ENCODE measurements at places on chromosomes 12 and 14.

- no peak for DNase-seq
Measured at GRCh38 chr12:111149299-111149698, 219.6 kb downstream of the PHETA1 start.

GRCh38 chr12:85872497-85873091 is 1.5 kb upstream of the NTS start:
- no peak for DNase-seq

- no peak for DNase-seq
Measured at GRCh38 chr12:62668782-62669181, 202.2 kb downstream of the MON2 start.

DNA sequence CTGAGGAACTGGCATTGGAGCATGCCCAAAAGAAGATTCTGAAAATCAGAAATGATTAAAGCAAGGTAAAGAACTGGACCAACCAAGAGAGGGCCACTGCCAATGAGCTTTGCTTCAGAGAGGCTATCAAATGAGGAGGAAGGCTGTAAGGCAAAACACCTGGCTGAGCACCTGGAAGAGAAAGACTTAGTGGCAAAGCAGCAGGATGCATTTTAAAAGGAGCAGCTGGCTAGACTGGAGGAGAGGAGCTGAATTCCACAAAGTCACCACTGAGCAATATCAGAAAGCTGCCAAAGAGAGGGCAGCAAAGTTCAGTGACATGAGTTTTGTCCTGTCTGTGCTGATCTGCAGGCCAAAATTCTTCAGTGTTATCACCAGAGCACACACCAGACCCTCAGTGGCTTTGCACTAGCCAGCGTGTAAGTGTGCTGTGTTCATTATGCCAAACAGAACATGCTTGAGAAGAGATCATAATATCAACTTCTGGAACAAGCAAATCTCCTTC is 338.7 kb downstream of the TRHDE start:
- DNase-seq, result no peak

- DNase-seq, result no peak
Measured at GRCh38 chr14:83842547-83842946, 1687.4 kb upstream of the FLRT2 start.

DNA sequence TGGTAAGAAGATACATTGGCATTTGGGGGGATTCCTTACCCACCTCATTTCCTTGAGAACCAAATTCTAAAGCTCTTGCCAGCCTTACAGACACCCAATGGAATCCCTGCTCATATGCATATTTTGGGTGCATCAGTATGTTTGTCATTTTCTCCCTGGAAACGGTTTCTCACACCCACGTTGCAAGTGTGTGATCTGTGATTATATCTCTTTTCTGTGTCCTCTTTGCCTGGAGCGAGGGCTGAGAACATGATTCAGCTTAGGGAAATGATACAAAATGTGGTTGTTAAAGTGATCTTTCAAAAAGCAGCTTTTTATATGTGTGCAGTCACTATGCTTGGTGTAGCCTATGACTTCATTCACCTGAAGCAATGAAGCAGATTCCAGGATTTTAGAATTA is 52.0 kb downstream of the KCNMB4 start:
- no peak for DNase-seq

- no peak for DNase-seq
Measured at GRCh38 chr14:75643985-75644384, 16.7 kb downstream of the ERG28 start.

- DNase-seq, result peak; percentile 76
Measured at GRCh38 chr14:98931911-98932310, 340.1 kb downstream of the BCL11B start.

- DNase-seq, result no peak
Measured at GRCh38 chr12:94954948-94955592, 48.4 kb downstream of the NDUFA12 start.

GRCh38 chr12:41917938-41918341 is 226.7 kb downstream of the GXYLT1 start:
- DNase-seq, result no peak

- DNase-seq, result no peak
Measured at GRCh38 chr12:27511031-27511722, 12.8 kb upstream of the PPFIBP1 start.

- DNase-seq, result no peak
Measured at GRCh38 chr12:86613311-86613710, 357.1 kb upstream of the MGAT4C start.

DNA sequence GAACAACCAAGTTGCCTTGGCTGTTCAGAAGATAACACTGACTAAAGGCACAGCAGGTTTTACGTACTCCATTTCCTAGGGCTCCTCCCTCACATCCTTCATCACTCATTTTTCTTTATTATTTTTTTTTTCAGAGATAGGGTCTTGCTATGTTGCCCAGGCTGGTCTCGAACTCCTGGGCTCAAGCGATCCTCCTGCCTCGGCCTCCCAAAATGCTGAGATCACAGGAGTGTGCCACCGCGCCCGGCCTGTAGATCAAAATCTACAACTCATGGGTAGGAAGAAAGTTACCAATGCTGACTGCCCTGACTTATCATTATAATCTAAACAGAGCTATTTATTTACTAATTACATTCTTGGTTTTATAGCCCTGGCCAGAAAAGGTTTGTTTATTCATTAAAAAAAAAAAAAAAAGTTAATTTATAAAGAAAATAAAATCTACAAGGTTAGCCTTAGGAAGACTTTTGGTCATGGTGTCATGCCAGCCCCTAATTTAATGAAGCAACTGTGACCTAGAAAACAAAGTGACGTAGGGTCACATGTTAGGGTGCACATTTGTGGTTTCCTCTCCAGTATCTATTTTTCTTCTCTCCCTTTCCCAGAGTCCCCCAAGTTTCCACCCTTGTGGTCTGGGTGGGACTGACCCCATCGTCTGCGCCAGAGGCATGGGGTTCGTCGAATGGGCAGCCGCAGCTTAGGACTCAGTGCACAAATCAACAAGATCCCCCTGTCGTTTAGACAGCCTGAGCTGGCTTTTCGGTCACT is 19.0 kb upstream of the FOXN3 start:
- DNase-seq, result no peak

DNA sequence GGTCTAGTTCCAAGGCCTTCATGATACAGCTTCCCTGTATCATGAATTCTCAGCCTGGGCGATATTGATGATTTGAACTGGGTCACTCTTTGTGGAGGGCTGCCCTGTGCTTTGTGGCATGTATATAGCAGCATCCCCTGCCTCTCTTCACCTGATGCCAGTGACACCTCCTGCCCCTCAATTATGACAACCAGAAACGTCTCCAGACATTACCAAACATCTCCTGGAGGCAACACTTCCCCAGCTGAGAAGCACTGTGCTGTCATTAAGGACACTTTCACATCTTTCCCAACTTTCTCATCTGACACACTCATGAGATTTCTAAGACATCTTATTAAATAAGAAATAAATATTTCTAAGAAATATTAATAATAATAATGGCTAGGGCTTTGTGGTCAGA is 315.3 kb downstream of the BCL11B start:
- no peak for DNase-seq

DNA sequence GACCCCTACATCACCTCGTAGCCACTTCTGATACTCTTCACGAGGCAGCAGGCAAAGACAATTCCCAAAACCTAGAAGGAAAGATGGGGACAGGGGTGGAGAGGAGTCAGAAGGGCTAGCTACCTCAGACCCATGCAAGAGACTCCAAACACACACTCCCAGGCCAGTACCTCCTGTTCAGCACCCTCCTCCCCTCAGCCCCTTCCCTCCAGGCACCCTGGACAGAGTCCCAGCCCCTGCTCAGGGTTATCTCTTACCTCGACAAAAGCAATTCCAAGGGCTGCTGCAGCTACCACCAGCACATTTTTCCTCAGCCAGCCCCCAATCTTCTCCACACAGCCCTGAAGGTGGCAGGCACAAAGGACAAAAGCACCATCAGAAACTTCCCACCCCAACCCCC is 3.3 kb downstream of the CD63 start:
- no peak for DNase-seq

DNA sequence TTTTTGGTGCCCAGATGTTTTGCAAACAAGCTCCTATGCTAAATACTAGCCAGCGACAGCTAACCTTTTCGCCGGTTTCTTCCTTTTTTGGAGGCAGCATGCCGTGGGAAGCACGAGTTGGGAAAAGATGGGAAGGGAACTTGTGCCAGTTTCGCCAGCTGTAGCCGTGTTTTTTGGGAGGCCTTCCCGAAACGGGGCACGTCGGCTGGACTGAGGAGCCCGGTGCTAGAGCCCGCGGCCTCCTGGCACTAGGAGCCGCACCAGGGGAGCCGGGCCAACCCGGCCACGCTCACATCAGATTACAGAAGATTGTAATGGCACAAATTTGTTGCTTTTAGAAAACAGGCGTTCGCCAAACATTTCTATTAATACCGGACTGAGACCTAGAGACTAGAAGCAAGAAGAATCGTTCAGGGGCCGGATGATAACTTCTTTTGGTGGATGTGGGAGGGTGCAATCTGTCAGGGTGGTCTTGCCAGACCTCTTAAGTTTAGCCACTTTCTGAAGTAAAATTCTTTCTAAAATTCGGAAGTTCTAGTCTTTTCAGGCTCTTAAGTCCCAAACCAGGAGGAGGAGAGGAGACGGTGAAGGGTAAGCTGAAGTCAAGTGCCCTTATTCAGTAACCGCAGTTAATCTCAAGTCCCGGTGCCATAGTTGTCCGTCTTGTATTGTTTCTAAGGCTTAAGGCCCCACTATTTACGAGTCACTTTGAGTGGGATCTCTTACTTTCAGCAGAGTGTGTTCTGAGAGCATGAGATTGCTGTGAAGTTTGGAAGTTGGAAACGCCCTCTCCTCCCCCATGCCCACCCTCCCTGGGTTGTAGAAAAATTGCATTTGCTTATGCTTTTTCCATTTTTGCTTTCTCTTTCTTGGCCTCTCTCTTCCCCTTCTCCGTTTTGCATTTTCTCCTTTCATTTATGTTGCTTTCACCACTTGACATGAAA is 1.3 kb downstream of the RASSF3 start:
- DNase-seq, result peak; percentile 12

GRCh38 chr12:89492883-89493282 is 31.7 kb downstream of the GALNT4 start:
- no peak for DNase-seq

DNA sequence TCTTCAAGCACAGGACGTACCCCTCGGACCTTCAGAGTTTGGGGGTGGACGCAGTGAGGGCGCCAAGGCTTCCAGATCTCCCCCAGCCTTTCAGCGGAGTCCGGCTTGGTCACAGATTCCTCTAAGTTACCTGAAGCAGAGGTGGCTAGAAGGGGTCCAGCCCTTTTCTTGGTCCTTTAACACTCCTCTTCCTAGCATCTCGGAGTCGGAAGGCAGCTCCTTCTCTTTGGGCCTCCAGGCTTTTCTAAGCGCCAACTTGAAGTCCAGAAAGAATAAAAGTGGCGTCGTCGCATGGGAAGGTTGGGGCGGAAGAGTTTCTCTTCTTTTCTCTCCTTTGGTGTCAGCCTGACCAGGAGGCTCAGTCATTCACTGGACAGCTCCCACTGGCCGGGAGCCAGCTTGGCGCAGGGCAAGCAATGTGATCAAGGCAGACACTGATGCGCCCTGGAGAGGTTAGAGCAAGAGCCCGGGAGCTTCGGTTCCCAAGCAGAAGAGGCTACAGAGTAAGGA is 9.6 kb downstream of the OR6S1 start:
- DNase-seq, result no peak

DNA sequence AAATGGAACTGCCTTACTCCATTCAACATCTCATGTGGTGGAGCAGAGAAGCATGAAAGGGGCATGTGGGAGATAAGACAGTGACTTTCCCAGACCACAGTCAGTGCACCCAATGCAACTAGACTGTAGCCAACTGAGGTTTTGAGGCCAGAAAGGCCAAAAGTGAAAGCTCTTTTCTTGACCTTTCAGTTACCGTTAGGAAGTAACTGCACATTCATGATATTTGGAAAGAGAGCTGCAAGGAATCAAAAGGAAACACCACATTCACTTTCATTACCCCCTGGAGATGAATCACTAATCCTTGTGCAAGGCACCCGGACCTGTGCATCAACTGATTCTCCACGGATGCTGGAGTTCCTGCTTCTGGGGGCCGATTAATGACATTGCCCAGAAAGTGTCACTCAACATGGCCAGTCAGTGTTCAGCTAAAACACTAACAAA is 72.9 kb upstream of the ELK3 start:
- DNase-seq, result no peak

DNA sequence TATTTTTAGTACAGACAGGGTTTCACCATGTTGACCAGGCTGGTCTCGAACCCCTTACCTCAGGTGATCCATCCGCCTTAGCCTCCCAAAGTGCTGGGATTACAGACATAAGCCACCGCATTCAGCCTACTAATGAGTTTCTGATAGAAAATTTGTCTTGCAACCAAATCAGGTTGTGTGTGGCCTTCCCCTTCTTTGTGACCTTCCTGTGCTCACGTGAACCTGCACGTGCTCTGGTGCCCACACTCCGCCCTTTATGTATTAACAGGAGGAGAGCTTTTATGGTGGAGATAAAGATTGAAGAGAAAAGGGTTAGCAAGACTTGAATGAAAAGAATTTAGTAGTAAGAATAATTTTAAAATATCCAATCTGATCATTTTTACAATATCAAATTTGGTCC is 343.5 kb upstream of the TMEM132C start:
- DNase-seq, result no peak

DNA sequence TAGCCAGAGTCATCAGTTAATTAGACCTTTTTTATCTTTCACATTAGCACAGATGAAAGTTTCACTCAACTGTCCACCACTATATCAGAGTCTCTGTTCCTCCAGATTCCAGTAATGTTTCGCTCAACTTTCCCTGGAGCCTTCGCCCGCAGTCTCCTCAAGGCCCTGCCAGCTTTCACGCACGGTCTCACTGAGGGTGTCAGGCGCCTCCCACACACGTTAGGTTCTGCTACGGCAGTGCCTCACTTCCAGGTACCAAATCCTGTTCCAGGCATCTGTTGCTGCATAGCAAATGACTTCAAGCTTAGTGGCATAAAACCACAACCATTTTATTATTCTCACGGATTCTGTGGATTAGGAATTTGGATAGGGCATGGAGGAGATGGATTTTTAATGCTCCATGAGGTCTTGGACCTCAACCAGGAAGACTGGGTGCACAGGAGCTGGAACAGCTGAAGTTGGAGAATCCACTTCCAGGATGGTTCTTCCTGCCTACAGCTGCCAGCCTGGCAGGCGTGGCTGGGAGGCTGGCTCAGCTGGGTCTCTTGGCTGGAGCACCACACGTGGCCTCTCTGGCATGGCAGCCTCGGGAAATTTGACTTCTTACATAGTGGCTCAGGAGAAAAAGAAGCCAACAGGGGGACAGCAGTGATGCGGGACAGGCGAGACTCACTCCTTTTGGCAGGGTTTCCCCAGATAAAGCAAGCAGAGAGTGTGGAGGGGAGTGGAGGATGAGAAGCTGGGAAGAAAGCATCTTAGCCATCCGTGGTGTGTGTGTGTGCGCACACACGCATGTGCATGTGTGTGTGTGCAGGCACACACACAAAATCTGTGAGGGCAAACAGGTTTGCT is 21.3 kb upstream of the BCDIN3D start:
- DNase-seq, result no peak

DNA sequence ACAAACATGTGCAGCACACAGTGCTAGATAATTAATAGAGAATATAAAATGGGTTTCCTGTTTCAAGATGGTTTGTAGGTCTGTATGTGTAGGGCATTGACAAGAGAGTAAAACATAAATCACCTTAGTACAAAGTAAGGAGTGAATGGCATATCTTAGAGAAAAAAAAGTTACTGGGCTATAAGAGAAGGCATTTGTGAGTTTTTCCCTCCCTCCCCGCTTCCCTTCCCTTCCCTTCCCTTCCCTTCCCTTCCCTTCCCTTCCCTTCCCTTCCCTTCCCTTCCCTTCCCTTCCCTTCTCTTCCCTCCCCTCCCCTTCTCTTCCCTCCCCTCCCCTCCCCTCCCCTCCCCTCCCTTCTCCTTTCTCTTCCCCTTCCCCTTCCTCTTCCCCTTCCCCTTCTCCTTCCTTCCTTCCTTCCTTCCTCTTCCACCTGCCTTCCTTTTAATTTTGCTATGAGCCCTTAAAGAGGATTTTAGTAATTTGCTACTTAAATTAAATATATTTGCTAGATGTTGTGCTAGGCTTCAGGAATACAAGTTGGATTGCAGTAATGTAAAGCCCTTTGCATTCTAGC is 57.1 kb downstream of the LRRK2 start:
- DNase-seq, result no peak

All from central memory CD8-positive, alpha-beta T cell (primary cell).